ENCODE measurements at places on chromosomes 12 and 14. TPM values are rescaled to one million over a fixed set of nuclear protein-coding genes. Genes with fewer than 3 reads are reported as not detected.

The TMEM233 gene
- under 0.01 TPM for total RNA-seq

The FZD10 gene
- total RNA-seq: not detected

The SPX gene
- 0.10 TPM for total RNA-seq

The ACADS gene
- total RNA-seq: 12.8 TPM

The GALNT6 gene
- 63.4 TPM for total RNA-seq

The TBX3 gene
- total RNA-seq: 1.8 TPM

The CEBPE gene
- not detected for total RNA-seq

The TSPAN19 gene
- total RNA-seq: not detected

The NPFF gene
- not detected for total RNA-seq

The FGF6 gene
- not detected for total RNA-seq

The PLBD1 gene
- 0.10 TPM for total RNA-seq

The POTEG gene
- not detected for total RNA-seq

The KLHDC1 gene
- 1.3 TPM for total RNA-seq
